Prostate gland (tissue), 2 donors: ENCODE measurements at places on chromosomes 12 and 14. TPM values are rescaled to one million over a fixed set of nuclear protein-coding genes. Genes with fewer than 3 reads are reported as not detected.

DNA sequence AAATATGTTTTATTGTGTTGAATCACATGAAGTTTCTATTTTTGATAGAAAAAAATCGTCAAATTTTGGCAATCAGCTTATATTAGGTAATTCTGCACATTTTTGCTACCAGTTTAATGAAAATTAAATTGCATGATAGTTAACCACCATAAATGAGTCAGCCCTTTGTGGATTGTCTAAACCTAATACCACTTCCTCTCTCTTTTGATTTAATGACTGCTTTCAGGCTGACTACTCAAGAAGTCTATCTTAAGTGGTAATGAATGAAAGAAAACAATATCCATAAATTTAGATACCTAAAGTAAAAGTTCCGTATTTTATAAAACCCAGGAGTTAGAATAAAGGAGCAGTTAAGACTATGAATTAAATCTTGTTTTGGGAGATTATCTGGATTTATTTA is 450.5 kb downstream of the TMEM117 start:
- no peaks in the 10 kb centered on the region for H3K4me1 ChIP-seq
- DNase-seq: no peak

DNA sequence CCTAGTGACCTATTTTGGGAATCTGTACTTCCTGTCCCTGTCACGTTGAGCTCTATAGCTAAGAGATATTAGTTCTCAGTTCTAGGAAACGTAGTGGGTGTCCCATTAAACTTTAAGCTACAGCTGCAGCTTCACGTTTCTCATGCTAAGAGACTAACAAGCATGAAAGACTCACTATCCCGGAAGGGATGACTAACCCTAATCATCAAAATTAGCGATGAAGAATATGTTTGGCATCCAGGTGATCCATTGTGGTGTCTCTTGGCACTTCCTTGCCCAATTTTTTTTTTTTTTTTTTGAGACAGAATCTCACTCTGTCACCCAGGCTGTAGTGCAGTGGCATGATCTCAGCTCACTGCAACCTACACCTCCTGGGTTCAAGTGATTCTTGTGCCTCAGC is 11.0 kb upstream of the LALBA start:
- no peaks in the 10 kb centered on the region for H3K27me3 ChIP-seq
- H3K27ac ChIP-seq: no peak overlapping the region
- no peaks in the 10 kb centered on the region for H3K4me1 ChIP-seq
- DNase-seq: no peak
- no peaks in the 10 kb centered on the region for H3K36me3 ChIP-seq

DNA sequence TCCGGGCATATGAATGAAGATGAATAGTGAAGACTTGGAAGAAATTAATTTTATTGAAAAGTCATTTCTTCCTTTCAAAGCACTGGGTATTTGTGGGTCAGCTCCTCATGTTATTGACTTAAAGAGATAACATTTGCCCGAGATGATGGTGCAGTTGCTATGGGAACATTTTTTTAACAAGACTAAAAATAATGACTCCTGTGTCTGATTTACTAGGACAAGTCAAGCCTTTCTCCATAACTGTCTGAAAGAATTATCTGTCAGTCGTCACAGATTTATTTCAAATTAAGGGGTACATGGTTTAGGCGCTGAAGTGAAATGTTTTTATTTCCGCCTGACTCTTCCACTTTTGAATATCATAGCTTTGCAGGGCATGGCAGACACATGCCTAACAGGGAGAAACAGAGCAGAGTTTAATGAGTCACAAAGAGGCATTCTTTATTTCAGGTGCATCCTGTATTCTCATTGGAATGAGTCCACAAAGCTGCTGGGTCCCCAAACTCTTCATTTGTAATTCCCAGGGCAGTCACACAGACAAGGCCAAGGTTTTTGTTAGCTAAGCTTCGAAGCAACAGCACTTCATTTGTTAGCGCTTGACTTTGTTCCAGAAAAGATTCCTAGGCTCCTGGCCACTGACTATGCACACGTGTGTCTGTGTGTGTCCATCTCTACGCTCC is 4.3 kb upstream of the GPHB5 start:
- H3K27me3 ChIP-seq: no peaks in the 10 kb centered on the region
- H3K4me3 ChIP-seq: no peak overlapping the region
- H3K27ac ChIP-seq: no peak overlapping the region
- H3K36me3 ChIP-seq: no peaks in the 10 kb centered on the region
- no peaks in the 10 kb centered on the region for H3K4me1 ChIP-seq

GRCh38 chr12:103686026-103686425 is 99.0 kb downstream of the STAB2 start:
- no peak for DNase-seq
- no peak overlapping the region for H3K27ac ChIP-seq
- H3K4me1 ChIP-seq: no peaks in the 10 kb centered on the region
- no peaks in the 10 kb centered on the region for H3K36me3 ChIP-seq

- H3K4me3 ChIP-seq: no peak overlapping the region
- no peaks in the 10 kb centered on the region for H3K36me3 ChIP-seq
- no peaks in the 10 kb centered on the region for H3K4me1 ChIP-seq
- H3K27ac ChIP-seq: no peak overlapping the region
- DNase-seq: no peak
Observed at GRCh38 chr14:22418631-22419030, 170.4 kb downstream of the DAD1 start.

DNA sequence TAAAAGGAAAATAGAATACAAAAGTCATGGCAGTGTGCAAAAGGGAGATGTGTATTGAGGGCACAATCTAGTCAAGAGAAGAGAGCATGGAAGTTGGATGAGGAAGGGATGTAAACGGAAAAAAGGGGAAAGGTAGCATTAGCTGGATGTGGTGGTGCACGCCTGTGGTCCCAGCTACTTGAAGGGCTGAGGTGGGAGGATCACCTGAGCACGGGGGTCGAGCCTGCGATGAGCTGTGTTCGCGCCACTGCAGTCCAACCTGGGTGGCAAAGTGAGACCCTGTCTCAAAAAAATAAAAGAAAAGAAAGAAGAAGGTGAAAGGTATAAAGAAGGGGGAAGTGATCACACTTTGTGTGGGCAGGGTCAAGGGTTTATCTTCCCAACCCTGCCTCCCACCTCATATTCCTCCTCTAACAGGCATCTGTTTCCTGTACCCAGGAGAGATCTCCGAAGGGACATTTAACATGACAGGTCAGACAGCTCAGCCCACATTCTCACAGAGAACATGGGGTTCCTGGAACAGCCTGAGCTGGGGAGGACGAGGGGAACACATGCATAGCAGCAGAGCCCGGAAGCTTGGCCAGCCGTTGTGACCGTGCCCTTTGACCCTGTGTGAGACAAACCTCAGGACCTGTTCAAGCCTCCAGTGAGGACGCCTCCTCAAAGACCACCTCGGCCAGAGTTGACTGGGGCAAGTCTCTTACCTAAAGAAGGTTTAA is 8.9 kb downstream of the RNASE11 start:
- H3K4me1 ChIP-seq: no peaks in the 10 kb centered on the region
- no peak for DNase-seq
- no peak overlapping the region for H3K27ac ChIP-seq
- H3K4me3 ChIP-seq: no peak overlapping the region

- no peak overlapping the region for H3K27ac ChIP-seq
- no peak for DNase-seq
- no peaks in the 10 kb centered on the region for H3K36me3 ChIP-seq
- no peaks in the 10 kb centered on the region for H3K4me1 ChIP-seq
Observed at GRCh38 chr12:74408601-74409166, 129.0 kb upstream of the ATXN7L3B start.

DNA sequence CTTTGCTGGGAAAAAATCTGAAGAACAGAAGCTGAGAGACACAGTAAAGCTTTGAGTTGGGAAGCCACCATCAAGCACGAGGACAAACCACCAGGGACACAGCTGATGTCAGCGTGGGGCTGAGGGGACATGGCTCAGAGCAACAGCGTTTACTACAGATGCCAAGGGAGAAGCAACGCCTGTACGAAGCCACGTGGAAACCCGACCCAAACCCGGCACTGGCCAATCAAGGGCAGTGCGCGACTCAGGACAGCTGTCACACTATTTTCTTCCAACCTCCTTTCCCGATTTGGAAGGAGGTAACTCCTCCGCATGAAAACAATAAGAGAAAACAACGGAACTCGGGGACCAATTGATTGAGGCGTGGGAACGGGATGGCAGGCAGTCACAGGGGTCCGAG is 20.2 kb upstream of the CHGA start:
- H3K27me3 ChIP-seq: peaks cover 3% of the 10 kb centered on the region
- H3K4me1 ChIP-seq: no peaks in the 10 kb centered on the region
- H3K27ac ChIP-seq: no peak overlapping the region
- H3K4me3 ChIP-seq: no peak overlapping the region
- no peaks in the 10 kb centered on the region for H3K36me3 ChIP-seq

DNA sequence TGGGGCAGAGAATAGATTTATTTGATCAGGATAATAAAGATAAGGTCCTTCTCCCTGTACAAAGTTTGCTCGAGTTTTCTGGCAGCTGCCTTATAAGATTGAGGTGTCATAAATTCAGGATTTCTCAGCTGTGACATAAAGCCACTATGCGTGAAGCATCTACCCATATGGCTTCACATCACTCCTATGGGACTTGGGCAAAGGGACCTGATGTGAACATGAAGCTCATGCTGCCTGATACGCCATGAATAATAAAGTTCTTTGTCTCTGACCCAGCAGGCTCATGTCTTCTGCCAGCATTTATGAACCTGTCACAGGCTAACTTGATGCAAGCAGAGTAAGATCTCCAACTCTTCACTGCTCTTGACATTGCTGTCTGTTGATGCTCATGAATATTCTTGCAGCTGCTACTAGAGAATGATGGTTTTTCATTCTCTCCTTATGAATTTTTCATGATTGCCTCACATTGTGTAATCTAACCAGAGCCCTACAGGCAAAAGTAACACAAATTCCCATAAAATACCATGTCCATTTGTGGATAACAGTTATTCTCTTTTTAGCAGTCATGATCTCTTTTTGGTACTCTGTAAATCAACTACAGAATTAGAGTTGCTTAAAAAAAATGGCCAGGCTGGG is 49.0 kb upstream of the CPNE8 start:
- no peak overlapping the region for H3K27ac ChIP-seq
- H3K36me3 ChIP-seq: no peaks in the 10 kb centered on the region
- H3K4me1 ChIP-seq: no peaks in the 10 kb centered on the region
- H3K27me3 ChIP-seq: no peaks in the 10 kb centered on the region
- no peak for DNase-seq
- no peak overlapping the region for H3K4me3 ChIP-seq

DNA sequence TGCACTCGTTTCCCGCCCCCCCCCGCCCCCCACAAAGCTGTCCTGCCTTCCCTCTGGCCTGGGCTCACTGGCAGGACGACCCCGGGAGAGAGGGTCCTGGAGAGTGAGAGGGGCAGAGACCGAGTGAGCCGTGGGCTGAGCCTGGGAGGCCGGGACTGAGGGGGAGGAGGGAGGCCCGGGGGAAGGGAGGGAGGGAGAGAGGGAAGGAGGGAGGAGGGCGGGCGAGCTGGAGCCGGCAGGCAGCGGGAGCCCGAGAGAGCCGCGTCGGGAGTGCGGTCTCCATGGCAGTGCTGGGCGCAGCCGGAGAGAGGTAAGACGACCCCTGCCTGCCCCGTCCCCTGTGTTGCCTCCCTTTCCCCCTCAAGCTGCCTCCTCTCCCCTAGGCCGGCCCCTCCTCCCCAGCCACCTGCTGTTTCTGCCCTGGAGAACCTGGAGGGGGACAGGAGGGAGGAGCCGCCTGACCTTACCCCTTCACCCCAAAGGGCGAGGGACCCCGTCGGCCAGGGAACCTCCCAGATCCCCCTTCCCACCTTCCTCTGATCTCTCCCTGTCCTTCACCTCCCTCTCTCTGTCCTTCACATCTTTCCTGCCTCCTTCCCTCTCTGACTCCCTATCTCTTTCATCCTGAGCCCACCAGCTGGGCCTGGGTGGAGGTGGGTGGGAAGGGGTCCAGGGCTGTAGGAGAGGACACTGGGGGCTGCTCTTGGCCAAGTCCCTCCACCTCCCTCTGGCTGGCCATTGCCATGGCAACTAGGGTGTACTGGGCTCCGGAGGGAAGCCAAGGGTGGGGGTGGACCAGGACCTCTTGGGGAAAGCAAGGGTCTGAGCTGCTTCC is at the start of gene GPR162:
Gene GPR162, plus strand, starts transcription at position 231 of the 835 bp plus-strand sequence. CDS start 2,078 bp downstream, outside the sequence.
- no peaks in the 10 kb centered on the region for H3K36me3 ChIP-seq
- peak within 1 kb of the TSS; percentile 41 for H3K27ac ChIP-seq
- peak within 1 kb of the TSS; percentile 29 for H3K4me3 ChIP-seq
- H3K27me3 ChIP-seq: no peaks in the 10 kb centered on the region

GRCh38 chr12:78418919-78419318 is 445.7 kb upstream of the SYT1 start:
- no peaks in the 10 kb centered on the region for H3K36me3 ChIP-seq
- no peak overlapping the region for H3K4me3 ChIP-seq
- no peak for DNase-seq
- H3K27me3 ChIP-seq: no peaks in the 10 kb centered on the region

DNA sequence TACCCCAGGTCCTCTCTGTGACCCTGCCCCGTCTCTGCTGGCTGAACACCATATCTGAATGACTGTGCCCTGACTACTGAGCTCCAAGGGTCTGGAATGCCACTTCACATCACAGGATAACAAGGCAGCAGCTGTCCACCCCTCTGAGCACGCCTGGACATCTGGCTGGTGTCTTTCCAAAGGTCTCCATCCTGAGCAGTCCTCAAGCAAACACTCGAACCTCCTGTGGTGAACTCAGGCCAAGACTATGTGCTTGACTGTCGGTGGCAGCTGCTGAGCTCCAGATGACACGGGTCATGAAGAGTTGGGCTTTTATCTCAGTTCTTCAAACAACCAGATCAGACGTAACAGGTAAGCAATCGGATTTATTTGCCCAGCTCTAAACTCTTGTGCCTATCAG is 117.2 kb upstream of the BCL2L14 start:
- H3K27ac ChIP-seq: no peak overlapping the region
- no peak for DNase-seq
- H3K36me3 ChIP-seq: no peaks in the 10 kb centered on the region
- H3K4me1 ChIP-seq: no peaks in the 10 kb centered on the region
- no peak overlapping the region for H3K4me3 ChIP-seq
- no peaks in the 10 kb centered on the region for H3K27me3 ChIP-seq

GRCh38 chr14:68564826-68565759 is 227.8 kb downstream of the ZFP36L1 start:
- no peaks in the 10 kb centered on the region for H3K27me3 ChIP-seq
- DNase-seq: no peak
- H3K4me3 ChIP-seq: no peak overlapping the region
- H3K36me3 ChIP-seq: no peaks in the 10 kb centered on the region
- peak overlapping the region; percentile 86 for H3K27ac ChIP-seq

DNA sequence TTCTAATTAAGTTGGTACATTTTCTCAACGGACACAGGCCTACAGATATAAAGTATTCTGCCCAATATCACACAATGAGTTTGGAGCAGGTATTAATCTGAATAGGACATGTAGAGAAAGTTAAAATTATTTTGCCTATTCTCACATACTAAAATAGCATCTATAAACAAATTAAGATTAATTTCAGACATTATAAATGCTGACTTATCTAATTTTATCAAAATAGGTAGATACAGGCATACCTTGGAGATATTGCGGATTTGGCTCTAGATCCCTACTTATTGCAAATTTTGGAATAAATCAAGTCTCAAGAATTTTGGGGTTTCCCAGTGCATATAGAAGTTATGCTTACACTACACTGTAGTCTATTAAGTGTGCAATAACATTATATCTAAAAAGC is 41.0 kb upstream of the GRIP1 start:
- no peaks in the 10 kb centered on the region for H3K27me3 ChIP-seq
- no peak overlapping the region for H3K4me3 ChIP-seq
- DNase-seq: no peak
- H3K27ac ChIP-seq: no peak overlapping the region
- no peaks in the 10 kb centered on the region for H3K4me1 ChIP-seq

GRCh38 chr12:90902596-90902995 is 52.4 kb downstream of the CCER1 start:
- H3K4me1 ChIP-seq: no peaks in the 10 kb centered on the region
- no peaks in the 10 kb centered on the region for H3K27me3 ChIP-seq
- no peak overlapping the region for H3K4me3 ChIP-seq
- H3K36me3 ChIP-seq: no peaks in the 10 kb centered on the region
- H3K27ac ChIP-seq: no peak overlapping the region

Gene DCN
- 104 TPM for total RNA-seq

Gene SPX
- total RNA-seq: not detected

Gene PAPOLA
- 130 TPM for total RNA-seq

Gene OTOGL
- total RNA-seq: 0.59 TPM
